Activated CD8-positive, alpha-beta memory T cell treated with anti-CD3 and anti-CD28 coated beads for 24 hours (primary cell): ENCODE measurements at places on chromosomes 2 and 18.

DNA sequence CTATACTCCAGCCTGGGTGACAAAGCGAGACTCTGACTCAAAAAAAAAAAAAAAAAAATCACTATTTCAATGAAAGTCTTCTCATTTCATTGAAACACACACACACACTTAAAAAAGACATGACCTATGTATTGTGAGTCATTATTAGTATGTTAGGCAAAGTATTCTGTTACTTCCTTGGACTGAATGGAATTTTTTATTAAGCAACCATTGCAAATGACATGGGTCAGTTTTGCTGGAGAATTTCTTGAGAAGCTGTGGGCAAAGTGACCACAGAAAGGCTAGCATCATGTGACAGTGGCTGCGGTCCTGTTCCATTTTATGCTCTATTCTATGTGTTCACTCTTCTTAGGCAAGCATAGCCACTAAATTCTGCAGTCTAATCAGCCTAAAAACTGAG lies 695.7 kb downstream of the TDRD15 start:
- no peak for DNase-seq

DNA sequence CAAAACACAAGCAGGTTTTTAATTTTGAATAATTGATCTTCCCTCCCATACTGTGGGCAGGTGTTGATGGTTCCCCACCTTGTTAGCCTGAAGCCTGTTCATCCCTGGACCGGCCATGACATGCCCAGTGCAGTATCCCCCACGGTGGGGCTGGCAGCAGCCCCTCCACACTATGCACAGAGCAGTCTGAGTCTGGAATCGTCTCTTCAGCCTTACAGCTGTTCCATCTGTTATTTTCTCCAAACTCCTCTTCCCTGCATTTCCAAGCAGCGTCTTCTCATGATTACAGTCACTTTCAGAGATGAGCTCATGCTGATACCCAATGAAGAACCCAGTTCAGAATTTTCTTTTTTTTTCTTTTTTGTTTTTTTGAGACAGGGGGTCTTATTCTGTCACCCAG lies 68.2 kb downstream of the ADI1 start:
- peak; percentile 15 for DNase-seq

DNA sequence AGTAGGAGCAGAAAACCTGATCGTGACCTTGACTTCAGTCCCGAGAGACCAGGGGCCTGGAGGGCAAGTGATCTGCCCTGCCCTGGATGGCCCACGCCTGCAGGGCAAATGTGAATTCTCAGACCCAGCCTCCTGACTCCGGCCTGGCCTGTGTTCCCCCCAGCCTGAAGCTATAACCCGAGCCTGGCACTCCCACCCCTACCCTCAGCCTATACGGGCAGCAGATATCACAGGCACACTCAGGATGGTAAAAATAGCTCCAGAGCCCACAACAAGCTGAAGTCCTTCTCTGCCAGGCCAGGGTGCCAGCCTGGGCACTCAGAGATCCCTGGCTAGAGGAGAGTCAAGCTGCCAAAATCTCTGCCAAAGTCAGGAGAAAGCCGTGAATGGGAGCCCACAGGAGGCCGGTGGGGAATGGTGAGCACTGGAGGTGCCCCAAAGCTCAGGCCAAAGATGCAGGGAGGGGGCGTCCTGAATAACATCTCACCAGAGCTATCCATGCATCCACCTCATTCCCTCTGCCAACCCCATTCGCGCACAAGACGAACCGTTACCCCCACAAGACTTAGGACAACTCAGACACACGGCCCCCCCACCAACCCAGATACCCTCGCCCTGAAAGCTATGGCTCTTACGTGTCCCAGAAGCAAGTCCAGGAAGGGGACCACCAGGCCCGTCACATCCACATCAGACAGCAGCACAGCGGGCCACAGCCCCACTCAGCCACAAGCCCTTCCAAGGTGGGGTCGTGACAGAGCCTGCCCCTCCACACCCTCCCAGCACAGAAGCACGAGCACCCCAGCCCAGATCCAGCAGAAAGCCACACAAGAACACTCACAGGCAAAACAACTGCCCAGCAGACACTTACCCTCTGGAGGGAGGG lies 144.9 kb downstream of the TNS1 start:
- no peak for DNase-seq

- peak; percentile 52 for DNase-seq
These were observed 104.3 kb upstream of the ID2 start for GRCh38 chr2:8577573-8577972.

GRCh38 chr2:65382323-65382722 lies 50.1 kb downstream of the SPRED2 start:
- DNase-seq = no peak

DNA sequence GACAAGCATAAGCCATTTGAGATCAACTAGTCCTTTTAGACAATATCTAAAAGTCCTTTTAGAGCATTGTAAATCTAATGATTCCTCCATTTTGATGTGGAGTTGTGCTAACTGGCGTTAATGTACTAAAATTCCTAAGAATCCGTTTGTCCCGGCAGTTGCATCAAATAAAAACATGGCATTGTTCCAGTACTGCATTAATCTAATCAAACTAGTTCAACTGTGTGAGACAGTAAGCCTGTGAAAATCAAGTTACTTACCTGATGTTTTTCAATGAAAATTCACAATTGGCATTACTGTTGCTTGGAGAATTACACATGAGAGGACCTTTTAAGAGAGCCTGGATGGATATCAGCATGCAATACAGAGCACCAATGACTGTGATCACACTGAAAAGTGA lies 13.3 kb downstream of the TM4SF20 start:
- DNase-seq = no peak

DNA sequence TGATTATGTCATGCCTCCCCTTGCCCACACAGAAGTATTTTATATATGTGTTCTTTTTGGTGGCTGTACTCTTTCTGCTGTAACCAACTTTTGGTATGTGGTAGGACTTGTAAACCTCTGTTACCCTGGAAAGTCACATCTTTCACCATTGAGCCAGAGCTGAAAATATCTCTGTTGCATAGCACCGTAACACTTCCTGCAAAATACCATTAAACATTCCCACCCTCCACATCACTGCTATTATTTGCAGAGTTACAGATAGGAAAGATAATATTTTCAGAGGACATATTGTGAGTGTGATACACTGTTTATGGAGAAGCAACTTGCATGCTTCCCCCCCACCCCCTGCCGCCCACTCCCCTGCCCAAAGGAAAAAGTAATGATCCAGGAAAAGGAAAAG lies 44.8 kb downstream of the CAB39 start:
- DNase-seq = no peak

- DNase-seq = no peak
These were observed 115.4 kb upstream of the STK17B start for GRCh38 chr2:196286821-196287220.

- no peak for DNase-seq
These were observed 3.5 kb upstream of the DSC2 start for GRCh38 chr18:31105733-31106132.

DNA sequence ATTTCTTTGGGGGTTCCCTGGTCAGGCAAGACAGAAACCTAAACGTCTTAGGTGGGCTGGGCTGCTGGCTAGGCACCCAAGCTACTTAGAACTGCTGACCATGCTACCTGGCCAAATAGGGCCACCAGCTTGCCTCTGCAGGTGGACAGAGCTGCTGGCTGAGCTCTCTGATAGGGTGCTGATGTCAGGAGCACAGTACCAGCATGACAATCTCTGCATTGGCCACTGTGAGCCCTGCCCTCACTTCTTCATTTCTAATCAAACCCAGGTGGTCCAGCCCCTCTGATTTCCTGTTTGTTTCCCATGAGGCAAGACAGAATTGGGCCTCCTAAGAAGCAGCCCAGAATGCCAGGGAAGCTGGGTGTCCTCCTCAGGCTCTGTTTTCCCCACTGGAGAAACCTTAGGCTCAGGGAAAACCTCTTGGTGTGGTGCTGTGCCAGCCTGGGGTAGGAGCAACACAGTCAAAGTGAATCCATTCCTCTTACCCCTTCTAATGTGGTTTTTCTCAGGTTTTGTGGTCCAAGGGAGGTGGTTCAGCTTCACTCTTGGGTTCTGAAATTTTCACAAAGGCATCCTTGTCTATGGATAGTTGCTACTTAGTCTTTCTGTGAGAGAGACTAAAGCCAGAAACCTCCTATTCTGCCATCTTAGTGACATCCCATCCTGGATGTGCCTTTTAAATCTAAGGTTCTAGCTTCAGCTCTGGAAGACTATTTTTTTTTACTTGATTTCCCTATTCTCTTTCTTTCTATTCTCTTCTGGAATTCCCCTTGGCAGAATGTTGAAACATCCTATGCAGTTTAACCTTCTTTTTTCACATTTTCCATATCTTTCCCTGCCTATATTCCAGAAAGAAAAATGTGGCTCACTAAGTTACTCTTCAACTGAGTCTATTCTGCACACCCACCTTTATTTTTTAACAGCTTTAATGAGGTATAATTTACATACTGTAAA lies 15.2 kb downstream of the SP100 start:
- no peak for DNase-seq

GRCh38 chr18:25164848-25165811 lies 186.8 kb downstream of the ZNF521 start:
- no peak for DNase-seq

GRCh38 chr2:218020966-218021535 lies 18.3 kb upstream of the TNS1 start:
- DNase-seq = no peak

GRCh38 chr2:201432621-201433393 lies 18.5 kb downstream of the TRAK2 start:
- no peak for DNase-seq

- no peak for DNase-seq
These were observed 821.1 kb downstream of the TRIB2 start for GRCh38 chr2:13537771-13538349.

GRCh38 chr2:19894134-19894792 lies 7.5 kb downstream of the TTC32 start:
- DNase-seq = no peak

GRCh38 chr2:143909577-143910353 lies 610.2 kb downstream of the ZEB2 start:
- no peak for DNase-seq

DNA sequence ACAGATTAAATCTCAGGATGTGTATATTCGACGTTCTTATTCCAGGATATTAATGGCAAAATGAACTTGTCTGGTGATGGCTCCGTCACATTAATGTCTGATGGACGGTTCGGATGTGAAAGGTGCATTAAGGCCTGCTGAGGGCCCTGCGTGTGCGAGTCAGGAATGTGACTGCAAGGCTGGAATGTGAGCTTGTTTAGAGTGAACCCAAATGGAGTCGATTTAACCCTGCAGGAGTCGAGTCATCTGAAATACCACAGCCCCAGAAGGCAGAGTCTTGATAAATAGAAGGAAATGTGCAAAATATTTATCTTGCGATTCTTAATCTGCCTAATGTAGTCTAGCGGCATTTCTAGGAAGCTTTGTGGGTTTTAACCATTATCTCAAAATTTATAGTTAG lies 44.3 kb downstream of the RDH14 start:
- DNase-seq = no peak

DNA sequence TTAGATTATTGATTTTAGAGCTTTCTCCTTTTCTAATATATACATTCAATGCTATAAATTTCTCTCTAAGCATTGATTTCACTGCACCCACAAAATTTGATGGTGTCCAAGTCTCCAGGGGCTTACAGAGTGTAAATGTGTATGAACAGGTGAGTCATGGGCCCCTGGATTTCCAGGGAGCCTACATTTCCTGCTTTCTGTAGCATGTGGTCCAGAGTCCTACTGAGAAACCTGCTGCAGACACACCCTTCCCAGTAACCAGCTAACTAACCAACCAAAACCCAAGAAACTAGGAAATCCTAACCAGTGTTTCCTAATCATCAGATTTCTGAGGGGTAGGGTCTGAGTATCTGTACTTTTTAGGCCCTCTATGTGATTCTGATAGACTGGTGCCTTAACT lies 39.5 kb upstream of the TANC1 start:
- no peak for DNase-seq

DNA sequence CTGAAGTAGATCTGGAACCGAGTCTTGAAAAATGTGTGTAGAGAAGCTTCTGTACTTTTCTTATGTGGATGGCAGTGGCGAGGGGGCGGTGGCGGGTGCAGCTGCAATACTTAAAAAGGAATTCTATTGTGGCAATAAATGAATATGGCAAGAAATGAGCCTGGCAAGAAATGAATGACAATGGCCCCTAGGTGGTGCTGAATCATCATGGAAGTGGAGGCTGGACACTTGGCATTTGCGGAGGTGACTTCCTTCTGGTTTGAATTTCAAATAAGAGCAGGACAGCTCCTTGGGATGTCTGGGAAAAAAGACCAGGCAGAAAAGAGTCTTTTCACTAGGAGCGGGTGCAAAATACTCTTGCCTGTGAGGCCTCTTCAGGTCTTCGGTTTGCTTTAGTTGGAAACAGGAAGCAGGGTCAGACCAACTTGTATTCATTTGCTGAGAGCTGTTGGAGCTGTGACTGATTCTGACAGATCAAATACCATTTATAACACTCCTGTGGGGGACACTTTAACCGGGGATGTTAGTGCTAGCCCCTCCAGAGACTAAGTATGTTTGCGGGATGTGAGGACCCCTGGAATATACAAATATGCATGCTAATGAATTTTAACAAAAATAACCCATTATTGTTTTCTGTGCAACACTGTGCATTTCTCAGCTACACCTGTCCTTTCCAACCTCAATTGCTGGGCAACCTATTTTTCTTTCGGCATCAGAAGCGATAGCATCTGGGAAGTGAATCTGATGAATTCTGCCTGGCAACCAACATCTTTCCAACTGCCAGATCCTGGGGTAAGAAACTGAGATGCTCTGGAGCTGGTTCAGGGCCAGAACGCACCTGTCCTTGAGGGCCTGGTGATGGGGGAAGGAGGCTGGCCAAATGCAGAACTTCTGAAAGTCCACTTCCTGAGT lies 35.4 kb downstream of the FASTKD2 start:
- DNase-seq = peak; percentile 68

DNA sequence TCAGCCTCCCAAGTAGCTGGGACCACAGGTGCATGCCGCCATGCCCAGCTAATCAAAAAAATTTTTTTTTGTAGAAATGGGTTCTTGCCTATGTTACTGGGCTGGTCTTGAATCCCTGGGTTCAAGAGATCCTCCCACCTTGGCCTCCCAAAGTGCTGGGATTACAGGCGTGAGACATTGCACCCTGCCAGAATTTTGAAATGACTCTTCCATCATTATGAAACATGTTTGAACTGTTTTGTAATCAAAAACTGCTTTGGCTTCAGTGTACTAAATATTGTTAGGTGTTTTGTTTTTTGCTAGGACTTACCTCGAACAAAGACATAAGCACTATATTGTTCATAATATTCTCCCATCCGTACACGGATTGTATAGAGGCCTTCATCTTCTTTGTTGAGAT lies 55.8 kb downstream of the MYOM1 start:
- DNase-seq = no peak

DNA sequence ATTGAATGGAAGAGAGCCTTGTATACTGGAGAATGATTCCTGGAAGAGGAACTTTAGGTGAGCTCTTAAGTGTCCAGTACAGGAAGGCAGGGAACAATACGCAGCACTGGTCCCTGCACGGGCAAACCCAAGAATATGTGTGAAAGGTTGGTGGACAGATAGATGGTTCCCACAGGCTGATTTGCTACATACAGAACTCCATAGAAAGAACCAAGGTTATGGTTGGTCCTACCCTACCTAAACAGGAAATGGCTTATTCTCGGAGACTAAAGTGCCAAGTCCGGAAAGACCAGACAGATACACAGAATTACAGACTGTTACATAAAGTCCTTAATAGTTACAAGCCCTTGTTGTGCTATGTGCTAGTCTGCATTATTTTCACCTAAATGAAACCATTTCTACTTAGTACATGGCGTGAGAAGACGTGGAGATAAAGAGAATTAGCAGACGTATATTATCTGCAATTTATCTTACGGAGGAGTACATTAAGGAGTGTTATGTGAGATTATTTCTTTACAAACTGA lies 1.2 kb downstream of the REV1 start:
- no peak for DNase-seq

GRCh38 chr2:196966061-196966460 lies 39.6 kb upstream of the PGAP1 start:
- DNase-seq = no peak

GRCh38 chr2:132904142-132904842 lies 234.3 kb upstream of the LYPD1 start:
- no peak for DNase-seq
